ENCODE measurements at places on chromosomes 2 and 18.

- DNase-seq = no peak
Measured at GRCh38 chr2:214410128-214410775, 602 bp upstream of the VWC2L start.

DNA sequence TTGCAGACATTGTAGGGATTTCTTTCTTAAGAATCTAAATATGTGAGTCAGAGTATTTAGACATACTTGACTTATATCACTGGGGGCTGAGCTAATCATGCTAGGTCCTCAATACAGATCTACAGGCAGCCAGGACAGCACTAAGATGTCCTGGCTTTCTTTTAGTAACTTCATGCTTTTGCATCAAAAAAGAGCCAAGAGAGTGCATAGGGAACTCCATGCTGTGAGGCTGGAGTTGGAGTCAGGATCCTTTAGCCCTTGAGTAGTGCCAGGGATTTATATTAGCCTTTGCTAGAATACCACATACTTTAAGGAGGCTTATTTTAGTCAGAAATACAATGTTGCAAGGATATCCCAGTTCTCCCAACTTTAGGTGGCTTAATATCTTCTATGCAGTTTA, 289.7 kb downstream of the CCDC85A start:
- DNase-seq = no peak

- no peak for DNase-seq
Measured at GRCh38 chr2:138974651-138975050, 194.5 kb upstream of the NXPH2 start.

DNA sequence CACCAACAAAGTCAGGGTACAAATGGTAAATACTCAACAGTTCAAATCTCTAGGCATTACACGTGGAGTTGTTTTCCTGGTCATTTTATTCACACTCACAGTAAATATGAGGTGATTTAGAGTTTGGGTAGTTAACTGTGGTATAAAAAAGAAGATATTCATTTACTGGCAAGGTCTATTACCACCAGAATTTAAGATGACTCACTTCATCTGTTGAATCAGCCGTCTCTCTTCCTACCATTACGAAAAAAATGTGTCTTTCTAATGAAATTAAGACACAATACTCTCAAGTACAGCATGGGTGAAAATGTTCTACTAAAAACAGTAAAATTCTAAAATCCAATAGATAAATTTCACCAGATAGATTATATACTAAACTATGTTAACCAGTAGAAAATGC, 21.0 kb upstream of the GPR75 start:
- DNase-seq = no peak

- DNase-seq = no peak
Measured at GRCh38 chr2:151287513-151288250, 1.8 kb downstream of the NMI start.

- no peak for DNase-seq
Measured at GRCh38 chr2:38214209-38214717, 138.3 kb upstream of the CYP1B1 start.

GRCh38 chr18:75810516-75810915, 383.0 kb upstream of the SMIM21 start:
- no peak for DNase-seq

DNA sequence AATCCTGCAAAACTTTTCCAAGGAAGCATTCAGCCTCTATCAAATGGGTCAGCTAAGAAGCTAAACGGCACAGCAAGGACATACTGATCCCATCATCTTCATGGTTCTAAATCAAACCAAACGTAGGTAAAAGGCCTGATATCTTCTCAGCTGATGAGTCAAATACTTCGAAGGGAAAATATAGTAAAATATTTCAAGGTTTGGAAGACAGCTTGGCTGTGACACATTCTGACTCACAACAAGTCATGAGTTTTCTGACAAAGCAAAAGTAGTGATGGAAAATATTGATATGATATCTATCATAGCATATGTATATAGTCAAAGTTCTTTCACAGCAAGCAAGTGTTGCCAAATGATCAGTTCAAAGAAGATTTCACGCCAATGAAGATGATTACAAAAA, 31.5 kb downstream of the DOCK10 start:
- DNase-seq = no peak
